ENCODE measurements at places on chromosomes 4 and X.
A peak's percentile ranks its signal among the peaks of the same experiment; 100 is the strongest.

DNA sequence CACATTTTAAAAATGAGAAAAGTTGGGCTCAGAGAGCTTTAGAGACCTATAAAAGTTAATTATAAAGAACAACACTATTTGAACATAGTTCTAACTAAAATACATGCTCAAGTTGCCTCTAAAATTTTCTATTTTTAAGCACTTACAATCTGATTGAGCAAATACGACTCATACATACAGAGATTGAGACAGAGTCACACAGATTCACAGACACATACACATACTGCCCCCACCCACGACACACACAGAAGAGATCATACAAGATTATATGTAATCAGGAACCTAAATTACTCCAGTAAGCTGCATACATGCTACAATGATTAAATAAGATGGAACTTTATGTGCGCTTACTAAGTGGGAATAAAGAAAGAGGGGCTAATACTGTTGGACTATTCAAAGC is 2.7 kb upstream of the ASB5 start:
- no peak for DNase-seq

DNA sequence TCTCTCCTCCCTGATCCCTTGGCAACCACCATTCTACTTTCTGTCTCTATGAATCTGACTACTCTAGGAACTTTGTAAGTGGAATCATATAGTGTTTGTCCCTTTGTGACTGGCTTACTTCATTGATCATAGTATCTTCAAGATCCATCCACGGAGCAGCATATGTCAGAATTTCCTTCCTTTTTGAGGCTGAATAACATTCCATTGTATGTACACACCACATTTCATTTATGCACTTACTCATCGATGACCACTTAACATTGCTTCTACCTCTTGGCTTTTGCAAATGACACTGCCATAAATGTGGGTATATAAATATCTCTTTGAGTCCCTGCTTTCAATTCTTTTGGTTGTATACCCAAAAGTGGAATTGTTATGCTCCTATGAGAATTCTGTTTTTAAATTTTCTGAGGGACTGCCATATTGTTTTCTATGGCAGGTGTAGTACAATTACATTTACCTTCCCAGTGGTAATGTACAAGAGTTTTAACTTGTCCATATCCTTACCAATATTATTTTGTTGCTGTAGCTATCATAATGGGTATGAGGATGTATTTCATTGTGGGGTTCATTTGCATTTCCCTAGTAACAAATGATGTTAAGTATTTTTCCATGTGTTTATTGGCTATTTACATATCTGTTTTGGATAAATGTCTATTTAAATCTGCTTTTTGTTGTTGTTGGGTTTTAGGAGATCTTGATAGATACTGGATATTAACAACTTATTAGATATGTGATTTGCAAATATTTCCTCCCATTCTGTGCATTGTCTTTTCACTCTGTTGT is 466.1 kb downstream of the C4orf33 start:
- DNase-seq = no peak

DNA sequence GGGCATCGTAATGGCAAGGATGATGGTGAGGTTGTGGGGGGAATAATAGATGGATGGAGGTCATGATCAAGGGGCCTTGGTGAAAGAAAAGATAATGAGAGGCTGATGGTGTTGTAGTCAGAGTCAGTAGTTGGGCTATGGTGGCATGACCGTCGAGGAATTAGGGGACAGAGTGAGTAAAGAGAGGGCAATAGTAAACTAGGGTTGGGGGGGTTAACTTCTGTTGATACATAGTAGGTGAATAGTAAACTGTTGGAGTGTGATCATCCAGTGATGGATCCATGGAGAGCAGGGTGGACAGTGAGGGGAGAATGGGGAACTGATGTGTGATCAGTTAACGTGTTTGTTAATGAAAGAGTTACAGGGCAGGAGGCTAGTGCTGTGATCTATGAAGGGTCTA is 920 bp downstream of the FTSJ1 start:
- DNase-seq = no peak

DNA sequence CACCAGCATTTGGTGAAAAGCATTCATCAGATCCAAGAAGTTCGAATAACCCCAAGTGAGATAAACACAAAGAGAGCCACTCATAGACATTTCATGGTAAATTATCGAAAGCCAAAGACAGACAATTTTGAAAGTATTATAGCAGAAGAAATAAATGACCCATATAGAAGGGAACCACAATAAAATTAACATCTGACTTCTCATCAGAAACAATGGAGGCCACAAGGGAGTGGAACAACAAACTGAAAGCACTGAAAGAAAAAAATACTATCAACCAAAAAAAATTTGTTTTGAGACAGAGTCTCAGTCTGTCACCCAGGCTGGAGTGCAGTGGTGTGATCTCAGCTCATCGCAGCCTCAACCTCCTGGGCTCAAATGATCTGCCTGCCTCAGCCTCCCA is 12.3 kb downstream of the DUSP9 start:
- DNase-seq = no peak

GRCh38 chrX:123223859-123224258 is 39.8 kb downstream of the GRIA3 start:
- no peak for DNase-seq

DNA sequence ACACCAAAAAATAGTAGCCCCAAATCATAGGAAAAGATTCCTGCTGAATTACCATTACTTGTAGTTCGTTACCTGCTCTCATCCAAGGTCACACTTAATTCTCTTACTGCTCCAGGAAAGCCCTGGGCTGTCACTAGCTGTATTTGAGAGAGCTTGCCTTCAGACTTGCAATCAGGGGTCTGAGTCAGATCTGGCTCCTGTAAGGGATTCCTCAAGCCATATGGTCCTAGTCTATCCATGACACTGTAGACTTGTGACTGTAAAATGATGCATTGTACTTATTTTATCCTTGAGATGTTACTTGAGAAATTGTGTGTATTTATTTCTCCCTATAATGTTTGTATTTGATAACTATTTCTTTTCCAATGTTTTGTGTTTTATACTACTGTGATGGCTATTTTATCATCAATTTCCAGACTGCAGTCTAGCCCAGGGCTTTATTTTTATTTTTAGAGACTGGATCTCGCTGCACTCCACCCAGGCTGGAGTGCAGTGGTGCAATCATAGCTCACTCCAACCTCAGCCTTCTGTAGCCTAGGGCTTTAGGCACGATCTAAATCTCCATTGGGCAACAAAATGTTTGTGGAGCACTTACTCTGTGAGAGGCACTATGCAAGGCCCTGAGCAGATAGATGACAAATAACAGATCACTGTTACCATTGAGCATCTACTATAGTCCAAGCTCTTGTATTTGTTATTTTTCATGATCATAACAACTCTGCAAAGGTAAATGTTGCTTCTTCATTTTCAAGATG is 24.2 kb downstream of the ERVMER34-1 start:
- DNase-seq = no peak

GRCh38 chr4:42954963-42955669 is 62.6 kb downstream of the GRXCR1 start:
- DNase-seq = peak; percentile 93

- no peak for DNase-seq
Observed at GRCh38 chr4:39429476-39430334, 23.0 kb downstream of the KLB start.

DNA sequence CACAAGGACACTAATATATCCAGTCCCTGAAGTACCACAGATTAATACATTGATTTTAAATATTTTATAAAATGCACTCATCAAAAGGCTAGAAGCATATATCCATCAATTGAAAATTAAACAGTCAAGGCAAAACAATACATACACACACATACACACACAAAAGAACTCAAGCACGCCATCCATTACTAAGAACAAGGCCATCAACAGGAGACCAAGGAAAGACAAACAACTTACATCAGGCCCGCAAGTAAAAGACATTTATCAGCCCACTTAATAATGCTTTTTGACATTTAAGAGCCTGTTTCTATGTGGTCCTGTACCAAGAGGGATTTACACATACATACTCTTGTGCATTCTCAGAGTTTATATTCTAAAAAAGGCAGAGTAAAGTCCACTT is 50.0 kb upstream of the ZNF827 start:
- no peak for DNase-seq

DNA sequence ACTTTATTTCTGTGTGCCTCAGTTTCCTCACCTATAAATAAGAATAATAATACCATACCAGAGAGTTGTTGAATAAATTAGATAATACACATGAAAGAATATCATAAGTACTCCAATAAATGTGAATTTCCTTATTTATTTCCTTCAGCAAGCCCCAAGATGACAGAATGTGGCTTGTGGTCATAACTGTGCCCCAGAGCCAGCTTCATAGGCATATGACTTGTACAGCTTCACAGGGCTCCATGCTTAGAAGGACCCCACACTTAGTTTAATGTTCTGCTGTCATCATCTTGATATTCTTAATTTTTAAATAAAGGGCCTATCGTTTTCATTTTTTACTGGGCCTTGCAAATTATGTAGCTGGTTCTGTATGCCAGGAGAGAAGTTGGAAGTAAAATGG is 25.3 kb downstream of the VSIG4 start:
- DNase-seq = no peak

- DNase-seq = no peak
Observed at GRCh38 chr4:19729886-19730651, 521.6 kb upstream of the SLIT2 start.

GRCh38 chr4:100898844-100899243 is 381.0 kb upstream of the EMCN start:
- no peak for DNase-seq

DNA sequence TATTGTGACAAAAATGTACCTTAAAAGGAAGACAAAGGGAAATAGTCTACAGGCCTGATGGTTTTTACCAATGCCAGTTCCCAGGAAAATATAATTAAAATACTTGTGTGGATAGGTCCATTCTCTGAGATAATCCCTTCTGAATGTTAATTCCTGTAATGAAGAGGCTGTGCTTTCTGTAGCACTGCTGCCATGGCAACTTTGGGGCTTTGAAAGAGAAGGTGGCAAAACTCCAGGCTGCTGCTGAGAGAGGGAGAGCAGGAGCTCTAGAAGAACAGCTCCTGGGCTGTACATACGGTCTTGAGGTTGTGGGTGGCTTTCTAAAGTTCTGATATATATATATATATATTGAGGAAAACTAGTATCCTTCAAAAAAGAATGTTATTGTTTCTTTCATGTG is 125.4 kb downstream of the PDLIM5 start:
- DNase-seq = peak; percentile 28

GRCh38 chrX:138298268-138298667 is 413.2 kb downstream of the FGF13 start:
- no peak for DNase-seq

GRCh38 chrX:154436983-154437752 is at the start of gene GDI1:
TSS of gene GDI1 (plus strand) at chrX:154437154. CDS start at chrX:154437255, 101 bp downstream.
- no peak for DNase-seq

GRCh38 chr4:153501578-153501977 is 35.4 kb downstream of the TMEM131L start:
- DNase-seq = no peak

- DNase-seq = no peak
Observed at GRCh38 chr4:61886131-61886530, 686.0 kb downstream of the ADGRL3 start.

DNA sequence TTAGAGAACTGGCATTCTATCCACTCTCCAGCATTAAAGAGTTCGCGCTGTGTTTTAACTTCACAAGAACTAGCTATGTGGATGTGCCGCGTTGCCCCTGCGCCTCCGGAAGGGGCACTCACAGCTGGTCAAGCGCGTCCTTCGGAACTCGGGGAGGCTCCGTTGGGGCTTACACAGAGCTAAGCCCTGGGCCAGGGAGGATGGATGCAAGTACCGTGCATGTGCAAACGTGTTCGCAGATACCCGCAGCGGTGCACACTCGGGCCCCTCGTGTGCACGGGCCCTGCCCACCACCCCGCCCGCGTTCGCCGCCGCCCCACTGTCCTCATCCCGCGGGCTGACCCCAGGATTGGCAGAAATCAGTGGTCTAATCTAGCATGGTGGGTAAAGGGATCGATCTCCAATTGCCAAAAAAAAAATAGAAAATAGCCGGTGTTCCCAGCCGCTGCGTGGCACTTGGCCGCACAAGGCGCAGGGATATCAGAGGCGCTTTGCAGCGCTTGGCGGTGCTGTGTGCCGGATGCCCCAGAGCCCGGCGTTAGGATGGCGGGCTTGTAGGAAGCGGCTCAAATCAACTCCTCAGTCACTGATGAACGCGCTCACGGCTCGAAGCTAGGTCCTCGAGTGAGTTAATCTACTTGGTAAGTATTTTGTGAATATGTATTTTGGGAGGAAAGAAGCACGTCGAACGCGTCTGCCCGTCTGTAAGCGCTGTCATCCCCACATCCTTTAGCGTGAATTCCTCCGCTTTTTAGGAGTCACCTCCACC is 989 bp upstream of the PCDH10 start:
- no peak for DNase-seq

- no peak for DNase-seq
Observed at GRCh38 chr4:39521253-39521919, 5.9 kb downstream of the UGDH start.

DNA sequence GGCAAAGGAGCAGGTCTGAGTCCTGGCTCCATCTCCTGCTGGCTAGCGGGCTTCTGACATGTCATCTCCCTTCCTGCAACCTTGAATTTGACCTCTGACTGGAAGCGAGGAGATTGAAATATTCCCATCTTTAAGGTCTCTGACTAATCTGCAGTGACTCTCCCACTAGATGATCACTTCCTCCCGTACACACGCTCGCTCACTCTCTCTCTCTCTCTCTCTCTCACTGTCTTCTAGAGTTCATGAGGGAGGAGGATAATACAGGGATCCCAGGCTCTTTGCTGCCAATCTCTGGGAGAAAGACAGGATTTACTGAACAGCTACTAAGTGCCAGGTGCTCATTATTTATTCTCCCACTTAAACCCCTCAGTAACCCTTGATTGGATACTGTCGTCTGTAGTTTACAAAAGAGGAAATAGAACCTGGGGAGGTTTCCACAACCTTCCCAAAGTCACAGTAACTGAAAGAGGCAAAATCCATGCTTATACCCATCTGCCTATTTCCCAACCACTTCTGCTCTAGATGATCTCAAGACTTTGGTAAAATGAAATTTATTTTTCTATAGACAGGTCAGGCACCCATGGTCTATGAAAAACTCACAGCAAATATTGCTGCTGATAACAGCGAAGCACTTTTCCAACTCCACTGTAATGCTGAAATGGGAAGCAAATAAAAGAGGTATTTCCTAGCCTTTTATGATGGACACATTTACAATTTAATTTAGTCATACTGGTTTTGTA is 193.5 kb upstream of the C1QTNF7 start:
- no peak for DNase-seq

GRCh38 chr4:69830560-69831269 is 29.2 kb downstream of the SULT1E1 start:
- DNase-seq = no peak

GRCh38 chr4:152734699-152735050 is 44.9 kb downstream of the TIGD4 start:
- no peak for DNase-seq

- DNase-seq = no peak
Observed at GRCh38 chrX:131277543-131278136, 11.5 kb downstream of the IGSF1 start.
